NB4 (cell line): ENCODE measurements at places on chromosomes 1 and 21.
A peak's percentile ranks its signal among the peaks of the same experiment; 100 is the strongest.

DNA sequence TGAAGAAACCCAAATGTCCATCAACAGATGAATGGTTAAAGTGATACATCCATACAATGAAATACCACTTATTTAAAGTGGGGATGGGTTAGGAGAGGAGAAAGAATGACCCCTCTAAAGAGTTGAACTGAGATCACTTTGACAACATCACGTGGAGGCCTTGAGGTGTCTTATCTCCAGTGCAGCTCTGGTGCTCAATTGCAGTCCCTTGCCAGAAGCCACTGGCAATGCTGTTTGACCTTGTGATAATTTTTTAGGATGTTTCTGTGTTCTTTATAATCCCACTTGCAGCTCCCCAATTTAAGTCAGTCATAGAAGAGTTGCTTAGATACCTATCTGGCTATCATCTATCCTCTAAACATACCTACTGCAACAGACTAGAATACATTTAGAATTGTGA is 167.6 kb downstream of the ZNF648 start:
- DNase-seq = no peak

DNA sequence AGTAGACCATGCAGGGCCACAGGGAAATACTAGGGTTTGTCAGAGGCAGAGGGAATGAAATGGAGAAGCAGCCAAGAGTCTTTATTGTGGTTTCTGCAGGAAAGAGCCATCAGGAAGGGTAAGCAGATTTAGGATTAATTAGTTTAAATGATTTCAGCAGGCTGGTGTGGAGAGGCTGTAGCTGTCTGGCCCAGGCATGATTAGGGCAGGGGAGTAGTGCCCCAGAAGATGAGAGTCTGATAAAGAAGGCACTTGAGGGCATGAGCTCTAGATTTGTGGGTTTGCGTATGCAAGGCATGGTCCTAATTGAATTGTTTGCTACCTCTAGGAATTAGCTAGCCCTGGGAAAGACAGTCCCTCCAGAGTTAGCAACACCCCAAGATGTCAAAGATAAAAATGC is 484.6 kb upstream of the PLXNA2 start:
- DNase-seq = no peak

- no peak for DNase-seq
Measured at GRCh38 chr21:40845441-40845995, 1.4 kb downstream of the DSCAM start.

- no peak for DNase-seq
Measured at GRCh38 chr1:244968471-244968871, 104.1 kb upstream of the HNRNPU start.

DNA sequence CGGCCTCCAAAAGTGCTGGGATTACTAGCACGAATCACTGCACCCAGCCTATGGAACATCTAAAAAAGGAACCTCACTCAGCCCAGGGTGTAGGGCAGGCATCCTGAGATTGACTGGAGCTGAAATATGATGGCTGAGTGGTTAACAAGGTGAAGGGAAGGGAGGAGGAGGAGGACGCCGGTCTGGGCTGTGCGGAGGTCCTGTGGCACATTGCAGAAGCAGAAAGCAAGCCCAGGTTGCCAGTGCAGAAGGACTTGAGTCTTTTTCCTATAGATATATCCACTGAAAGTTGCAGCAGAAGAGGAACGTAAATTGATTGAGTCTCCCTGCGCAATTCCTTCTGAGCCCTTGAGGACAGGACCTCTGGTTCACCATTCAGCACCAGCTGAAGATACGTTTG is 1.5 kb upstream of the KIF17 start:
- DNase-seq = no peak

DNA sequence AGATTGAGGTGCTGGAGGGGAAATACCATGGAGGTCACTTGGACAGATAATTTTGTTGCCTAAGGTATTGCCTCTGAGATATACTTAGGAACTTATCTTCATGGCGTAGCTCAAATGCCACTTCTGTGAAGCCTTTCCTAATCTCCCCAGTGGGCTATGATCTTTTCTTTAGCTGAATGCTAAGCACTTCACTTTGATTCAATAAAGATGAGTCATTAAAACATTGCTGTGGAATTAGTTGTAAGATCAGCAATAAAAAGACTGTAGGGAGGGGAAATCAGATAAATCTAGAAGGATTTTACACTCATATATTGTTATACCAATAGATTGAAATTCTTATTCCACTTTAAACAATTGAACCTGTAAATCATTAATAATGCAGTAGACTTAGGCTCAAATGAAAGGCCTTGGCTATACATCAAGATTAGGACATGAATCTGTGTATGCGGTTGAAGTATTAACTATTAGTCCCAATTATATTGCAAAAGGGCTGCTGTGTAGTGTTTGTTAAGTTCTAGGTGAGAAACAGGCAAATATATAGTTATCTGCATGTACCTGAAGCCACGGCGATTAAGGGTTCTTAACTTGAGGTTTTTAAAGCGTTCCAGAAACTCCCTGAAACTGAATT is 19.2 kb upstream of the MAGOH start:
- no peak for DNase-seq

- DNase-seq = no peak
Measured at GRCh38 chr21:38486706-38487105, 11.6 kb downstream of the ERG start.

- DNase-seq = no peak
Measured at GRCh38 chr1:119622311-119623192, 25.5 kb downstream of the ZNF697 start.

- peak; percentile 90 for DNase-seq
Measured at GRCh38 chr1:54417123-54417522, 10.9 kb upstream of the SSBP3 start.

GRCh38 chr1:191206513-191207207 is 729.0 kb upstream of the BRINP3 start:
- no peak for DNase-seq

DNA sequence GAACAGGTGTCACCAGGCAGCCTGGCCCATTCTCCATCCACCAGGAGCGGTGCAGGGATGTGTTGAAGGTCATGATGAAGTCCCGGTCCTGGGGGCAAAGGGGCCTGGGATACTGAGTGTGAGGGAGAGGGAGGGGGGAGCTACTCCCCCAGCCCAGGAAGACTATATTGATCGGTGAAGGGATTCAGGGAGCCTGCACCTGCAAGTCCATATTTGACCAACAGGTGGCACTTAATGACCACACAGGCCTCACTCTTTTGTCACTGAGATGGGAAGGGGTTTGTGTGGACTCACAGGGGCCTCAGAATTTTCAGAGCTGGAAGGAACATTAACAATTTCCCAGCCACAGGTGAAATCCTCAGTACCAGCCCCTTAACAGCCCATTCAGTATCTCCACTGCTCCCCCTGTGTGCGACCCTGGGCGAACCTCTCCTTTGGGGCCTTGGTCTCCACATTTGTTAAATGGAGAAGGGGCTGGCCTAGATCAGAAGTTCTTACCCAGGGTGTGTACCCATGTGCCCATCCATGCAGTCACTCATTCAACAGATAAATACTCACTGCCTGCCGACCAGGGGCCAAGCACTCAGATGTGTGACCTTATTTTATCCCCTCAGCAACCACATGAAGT is 55.6 kb downstream of the NKAIN1 start:
- DNase-seq = peak; percentile 65

DNA sequence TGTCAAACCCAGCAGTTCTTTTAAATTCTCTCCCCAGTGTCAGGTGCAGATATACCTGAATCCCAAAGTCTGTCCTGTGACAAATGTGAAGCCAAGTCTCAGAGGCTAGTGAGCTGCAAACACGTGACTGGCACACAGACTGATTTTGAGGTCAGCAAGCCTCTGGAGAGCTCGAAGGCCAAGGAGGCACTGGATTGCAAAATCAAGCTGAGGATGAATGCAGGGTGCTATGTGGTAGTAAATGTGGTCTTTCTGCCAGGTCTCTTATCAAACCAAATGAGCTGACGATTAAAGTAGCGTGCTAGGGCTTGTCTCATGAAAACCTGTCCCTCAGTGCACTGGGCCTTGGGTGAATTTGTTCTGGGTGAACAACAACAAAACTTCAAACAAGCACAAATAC is 20.6 kb downstream of the GPR3 start:
- peak; percentile 59 for DNase-seq

GRCh38 chr21:19850157-19850556 is 1148.1 kb upstream of the NCAM2 start:
- no peak for DNase-seq

DNA sequence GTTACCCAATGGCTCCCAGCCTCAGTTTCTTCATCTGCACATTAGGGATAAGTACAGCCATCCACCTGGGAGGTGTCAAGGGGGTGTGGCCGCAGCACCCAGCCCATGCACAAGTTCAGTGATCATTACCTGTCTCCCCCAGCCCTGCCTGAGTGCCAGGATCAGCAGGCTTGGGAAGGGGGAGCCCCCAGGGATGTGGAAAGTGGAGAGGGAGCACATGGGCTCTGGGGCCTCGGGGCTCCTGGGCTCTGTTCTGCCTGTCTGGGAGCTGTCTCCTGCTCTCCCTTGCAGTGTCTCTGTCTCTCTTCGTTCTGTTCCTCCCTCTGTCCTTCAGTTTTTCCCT is 10.8 kb upstream of the PADI1 start:
- DNase-seq = no peak

DNA sequence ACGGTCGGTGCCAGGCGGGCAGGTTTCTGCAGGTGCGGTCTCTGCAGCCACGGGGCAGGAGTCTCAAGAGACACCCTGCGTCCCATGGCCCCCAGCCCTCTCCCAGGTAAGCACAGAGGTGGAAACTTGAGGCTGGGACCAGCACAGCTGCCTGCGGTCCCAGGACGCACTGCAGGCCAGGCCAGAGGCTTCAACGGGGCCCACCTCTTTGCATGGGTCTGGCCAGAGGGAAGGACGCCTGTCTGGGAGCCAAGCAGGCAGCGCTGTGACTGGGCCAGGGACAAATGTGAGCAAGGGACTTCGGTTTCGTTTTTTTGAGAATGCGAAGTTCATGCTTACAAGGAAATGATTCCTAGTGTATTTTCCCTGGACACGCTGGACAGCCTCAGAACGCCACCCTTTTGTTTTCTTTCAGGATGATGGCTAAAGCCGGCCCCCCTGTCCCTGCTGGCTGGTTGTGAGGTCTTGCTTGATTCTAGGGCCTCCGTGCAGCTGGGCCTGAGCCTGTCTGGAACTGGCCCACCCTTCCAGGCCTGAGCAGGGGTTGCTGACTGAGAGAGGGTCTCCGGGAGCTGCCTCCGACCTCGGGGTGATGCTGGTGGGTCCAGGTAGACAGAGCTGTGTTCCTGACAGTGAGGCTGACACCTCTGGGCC is 38.3 kb downstream of the MORN1 start:
- no peak for DNase-seq
